ENCODE measurements at places on chromosomes 5 and 9.

DNA sequence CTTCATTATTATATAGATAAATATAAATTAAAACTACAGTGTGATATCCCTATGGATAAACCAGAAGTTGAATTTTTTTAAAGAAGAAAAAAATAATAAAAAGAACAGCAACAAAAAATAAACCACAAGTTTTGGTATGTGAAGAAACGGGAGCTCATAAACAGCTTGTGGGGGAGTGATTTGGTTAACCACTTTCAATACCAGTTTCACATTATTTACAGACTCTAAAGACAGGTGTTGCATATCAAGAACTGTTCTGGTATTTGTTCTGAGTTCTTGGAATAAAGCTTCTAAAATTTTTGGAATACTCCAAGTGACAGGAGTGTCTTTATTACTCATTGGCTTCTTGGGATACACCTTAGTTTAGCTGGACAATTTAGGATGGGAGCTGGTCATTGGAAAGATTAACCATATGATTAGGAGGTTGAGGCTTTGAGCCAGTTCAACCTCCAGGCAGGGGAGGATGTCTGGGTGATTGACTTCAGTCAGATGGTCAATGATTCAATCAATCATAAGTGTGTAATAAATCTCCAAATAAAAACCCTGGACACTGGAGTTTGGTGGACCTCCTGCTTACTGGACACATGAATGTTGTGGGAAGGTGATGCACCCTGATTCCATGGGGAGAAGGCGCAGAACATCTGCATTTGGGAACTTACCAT is 2223.1 kb upstream of the C9orf72 start:
- no peak for DNase-seq

DNA sequence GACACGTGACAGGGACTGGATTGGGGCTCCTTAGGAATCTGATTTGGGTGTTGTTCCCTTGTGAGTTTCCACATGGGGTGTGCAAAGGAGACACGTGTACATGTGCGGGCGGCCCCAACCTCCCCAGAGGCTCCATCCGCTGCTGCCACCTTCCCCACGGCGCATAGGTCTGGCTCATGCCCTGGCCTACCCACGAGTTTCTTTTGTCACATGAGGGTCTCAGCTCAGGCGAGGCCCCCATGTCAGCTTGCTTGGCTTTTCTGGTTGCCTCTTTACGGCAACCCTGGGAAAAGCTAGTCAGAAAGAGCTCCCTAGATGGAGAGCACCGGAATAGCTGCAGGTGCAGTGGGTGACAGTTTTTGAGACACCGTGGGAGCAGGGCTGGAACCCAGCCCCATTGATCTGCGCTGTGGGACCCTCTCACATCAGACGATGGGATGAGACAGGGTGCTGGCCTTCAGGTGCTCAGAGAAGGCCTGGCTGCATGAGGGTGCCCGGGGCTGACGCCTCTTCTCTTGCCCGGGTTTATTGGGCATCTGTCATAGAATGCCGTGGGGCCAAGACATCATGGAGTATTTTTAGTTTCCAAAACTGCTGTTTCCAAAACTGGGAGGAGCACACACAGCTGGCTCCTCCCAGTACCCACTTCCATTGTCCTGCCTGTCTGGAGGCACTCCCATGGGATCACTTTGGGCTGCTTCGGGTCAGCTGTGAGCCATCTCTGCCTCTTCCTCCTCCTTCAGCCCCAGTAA is 107.8 kb downstream of the WNK2 start:
- no peak for DNase-seq

DNA sequence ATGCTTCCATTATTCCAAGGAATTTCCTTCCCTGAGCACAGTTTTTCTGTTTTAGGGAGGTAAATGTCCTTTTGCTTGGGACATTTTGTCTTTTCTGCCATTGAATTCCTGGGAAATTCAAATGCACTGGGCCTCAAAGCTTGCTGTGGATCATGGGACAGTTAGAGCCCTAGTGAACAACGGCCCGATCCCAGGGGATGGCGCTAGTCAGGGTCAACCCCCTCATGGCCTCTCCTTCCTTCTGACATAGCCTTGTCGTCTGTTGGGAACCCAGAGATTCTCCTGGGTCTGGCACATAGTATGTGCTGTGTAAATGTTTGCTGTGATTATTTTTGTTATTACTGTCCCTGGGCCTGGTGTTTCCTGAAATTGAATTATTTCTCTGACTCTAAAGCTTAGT is 30.7 kb upstream of the COL15A1 start:
- no peak for DNase-seq

- no peak for DNase-seq
Observed at GRCh38 chr5:936149-937144, 43.8 kb downstream of the TRIP13 start.

DNA sequence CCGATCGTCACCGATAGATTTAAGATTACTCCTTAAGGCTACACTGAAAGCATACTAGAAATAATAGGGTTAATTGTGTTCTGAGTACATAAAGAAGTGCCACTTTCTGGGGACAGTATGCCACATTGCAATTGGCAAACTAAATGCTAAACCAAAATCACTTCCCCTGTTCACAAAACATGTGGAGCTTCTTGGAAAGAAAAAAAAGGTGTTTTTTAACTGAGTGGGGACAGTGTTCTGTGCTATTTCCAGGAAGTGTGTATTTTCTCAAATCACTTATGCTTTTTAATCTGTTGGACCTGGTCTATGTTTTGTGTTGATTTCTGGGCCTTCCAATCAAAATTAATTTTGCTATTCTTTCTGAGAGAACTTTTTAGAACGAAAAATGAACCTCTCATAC is 149.3 kb upstream of the MPDZ start:
- no peak for DNase-seq

GRCh38 chr5:58149345-58149744 is 310.5 kb downstream of the PLK2 start:
- no peak for DNase-seq

- DNase-seq = no peak
Observed at GRCh38 chr5:10832987-10833386, 72.0 kb upstream of the DAP start.

DNA sequence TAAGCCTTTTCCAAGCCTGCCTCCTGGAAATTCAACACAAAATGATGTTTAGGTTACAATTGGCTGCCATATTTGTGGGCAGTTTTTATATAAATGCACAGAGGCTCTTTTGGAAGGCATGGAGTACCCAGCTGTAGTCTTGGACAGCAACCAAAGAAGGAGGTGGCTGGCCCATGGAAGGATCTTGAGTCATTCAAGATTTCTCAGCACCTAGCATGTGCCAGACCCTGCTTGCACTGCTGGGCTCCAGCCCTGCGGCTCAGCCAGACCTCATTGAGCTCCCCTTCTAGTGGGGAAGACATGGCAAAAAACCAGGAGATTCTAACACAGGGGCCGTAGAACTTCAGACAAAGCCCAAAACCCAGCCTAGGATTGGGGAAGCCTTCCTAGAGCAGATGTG is 22.1 kb downstream of the JADE2 start:
- no peak for DNase-seq
